ENCODE measurements at places on chromosomes 5 and 9.

- no peak overlapping the region for H3K27ac ChIP-seq
- H3K27me3 ChIP-seq = no peaks in the 10 kb centered on the region
- no peak for DNase-seq
- no peaks in the 10 kb centered on the region for H3K36me3 ChIP-seq
- H3K4me3 ChIP-seq = no peak overlapping the region
These were observed 298.2 kb downstream of the EDIL3 start for GRCh38 chr5:84086511-84086910.

DNA sequence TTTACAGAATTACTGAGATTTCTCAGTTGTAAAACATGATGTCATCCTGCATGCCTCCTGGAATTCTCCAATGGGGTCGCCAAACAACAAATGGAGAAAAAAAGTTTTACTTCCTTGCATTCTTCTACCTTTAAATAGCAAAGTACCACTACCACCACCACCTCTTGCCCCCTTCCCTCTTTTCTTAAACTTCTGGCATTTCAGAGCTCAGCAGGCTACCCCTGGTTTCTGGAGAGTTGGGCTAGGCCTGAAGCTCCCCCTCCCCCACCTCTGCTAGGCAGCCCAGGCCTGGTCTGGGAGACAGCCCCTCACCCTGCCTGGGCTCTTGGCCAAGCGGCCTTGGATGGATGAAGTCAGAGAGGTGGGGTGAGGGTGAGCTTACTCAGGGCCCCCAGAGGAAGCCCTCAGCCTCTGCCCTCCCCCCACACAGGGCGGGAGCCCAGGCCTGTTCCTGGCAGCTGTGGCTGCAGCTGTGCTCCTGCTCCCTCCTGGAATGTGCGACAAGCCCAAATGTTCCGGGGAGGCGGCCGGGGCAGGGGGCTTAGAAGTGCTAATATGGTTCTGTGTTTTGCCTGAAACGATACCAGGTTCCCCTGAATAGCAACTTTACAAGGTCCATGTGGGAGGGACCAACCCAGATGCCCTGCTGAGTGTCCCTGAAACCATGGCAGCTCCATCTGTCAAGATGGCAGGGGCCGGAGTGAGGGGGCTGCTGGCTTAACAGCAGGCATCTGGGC lies 6.0 kb upstream of the CCIN start:
- H3K4me3 ChIP-seq = no peak overlapping the region
- no peak overlapping the region for H3K27ac ChIP-seq
- peaks cover 27% of the 10 kb centered on the region for H3K36me3 ChIP-seq
- peaks cover 19% of the 10 kb centered on the region for H3K4me1 ChIP-seq
- DNase-seq = no peak

GRCh38 chr5:111498346-111498745 lies 14.0 kb downstream of the STARD4 start:
- H3K27ac ChIP-seq = peak overlapping the region; percentile 59
- no peak for DNase-seq
- peaks cover 57% of the 10 kb centered on the region for H3K36me3 ChIP-seq
- peak overlapping the region; percentile 24 for H3K4me3 ChIP-seq
- H3K27me3 ChIP-seq = no peaks in the 10 kb centered on the region

DNA sequence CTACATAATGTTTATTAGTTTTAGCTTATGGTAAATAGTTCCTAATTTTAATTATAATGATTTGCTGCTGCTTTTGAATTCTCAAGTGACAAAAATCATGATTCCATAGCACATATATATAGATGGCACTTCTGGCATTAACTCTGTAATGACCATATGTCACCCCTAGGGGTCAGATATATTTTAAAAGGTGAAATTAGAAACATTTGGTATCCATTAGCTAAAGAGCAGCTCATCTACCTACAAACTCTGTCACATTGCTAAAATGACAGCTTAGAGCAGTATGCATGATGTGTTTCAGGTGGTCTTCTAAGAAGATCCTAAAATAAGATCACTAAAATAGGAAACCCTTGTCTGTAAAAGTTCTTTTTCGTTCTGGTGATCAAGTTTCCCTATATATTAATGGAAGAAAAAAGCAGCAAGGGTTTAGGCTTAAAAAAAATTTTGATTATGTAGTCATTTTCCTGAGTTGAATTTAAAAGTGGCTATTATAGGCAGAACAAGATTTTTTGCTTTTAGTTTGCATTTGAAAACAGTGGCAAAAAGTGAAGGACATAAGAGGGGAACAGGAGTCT lies 157.7 kb upstream of the POU5F2 start:
- H3K4me3 ChIP-seq = no peak overlapping the region
- H3K27ac ChIP-seq = no peak overlapping the region
- H3K4me1 ChIP-seq = no peaks in the 10 kb centered on the region
- no peak for DNase-seq
- H3K36me3 ChIP-seq = no peaks in the 10 kb centered on the region

- no peaks in the 10 kb centered on the region for H3K27me3 ChIP-seq
- H3K36me3 ChIP-seq = no peaks in the 10 kb centered on the region
- H3K27ac ChIP-seq = no peak overlapping the region
- H3K4me3 ChIP-seq = no peak overlapping the region
These were observed 2212.2 kb upstream of the ACO1 start for GRCh38 chr9:30172206-30172605.

GRCh38 chr9:14258156-14258555 lies 55.8 kb downstream of the NFIB start:
- H3K4me1 ChIP-seq = no peaks in the 10 kb centered on the region
- H3K27ac ChIP-seq = no peak overlapping the region
- no peak overlapping the region for H3K4me3 ChIP-seq
- H3K36me3 ChIP-seq = no peaks in the 10 kb centered on the region

- peaks cover 16% of the 10 kb centered on the region for H3K4me1 ChIP-seq
- H3K27me3 ChIP-seq = peaks cover 3% of the 10 kb centered on the region
- H3K27ac ChIP-seq = no peak overlapping the region
- H3K4me3 ChIP-seq = peak overlapping the region; percentile 69
- H3K36me3 ChIP-seq = peaks cover 4% of the 10 kb centered on the region
These were observed 1.5 kb downstream of the SAPCD2 start for GRCh38 chr9:137068539-137069507.

DNA sequence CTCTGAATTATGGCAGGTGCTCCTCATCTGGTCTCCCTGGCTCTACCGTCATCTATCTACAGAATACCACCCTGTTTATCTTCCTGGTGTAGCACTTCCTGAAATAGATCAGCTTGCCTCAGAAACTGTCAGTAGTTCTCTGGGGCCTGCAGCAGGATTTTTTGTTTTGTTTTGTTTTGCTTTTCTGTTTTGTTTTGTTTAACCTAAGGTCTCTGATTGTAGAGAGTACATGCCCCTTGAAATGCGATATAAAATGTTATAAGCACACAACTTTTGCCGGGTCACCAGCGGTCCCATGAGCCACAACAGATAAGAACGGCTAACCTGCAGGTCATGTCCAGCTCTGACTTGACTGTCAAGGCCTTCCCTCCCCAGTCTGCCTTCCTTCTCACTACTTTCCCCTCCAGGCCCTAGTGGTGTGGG lies 26.6 kb upstream of the CREBRF start:
- no peak overlapping the region for H3K27ac ChIP-seq
- no peak overlapping the region for H3K4me3 ChIP-seq
- H3K27me3 ChIP-seq = no peaks in the 10 kb centered on the region
- peaks cover 7% of the 10 kb centered on the region for H3K36me3 ChIP-seq
- DNase-seq = no peak

GRCh38 chr9:113873926-113874325 lies 2.2 kb upstream of the ZNF618 start:
- H3K36me3 ChIP-seq = no peaks in the 10 kb centered on the region
- peaks cover 40% of the 10 kb centered on the region for H3K27me3 ChIP-seq
- no peak overlapping the region for H3K4me3 ChIP-seq
- no peaks in the 10 kb centered on the region for H3K4me1 ChIP-seq
- no peak for DNase-seq
- no peak overlapping the region for H3K27ac ChIP-seq

- no peak overlapping the region for H3K27ac ChIP-seq
- H3K4me3 ChIP-seq = no peak overlapping the region
- no peaks in the 10 kb centered on the region for H3K4me1 ChIP-seq
- DNase-seq = no peak
- no peaks in the 10 kb centered on the region for H3K36me3 ChIP-seq
- H3K27me3 ChIP-seq = peaks cover 18% of the 10 kb centered on the region
These were observed 26.4 kb downstream of the SLC6A7 start for GRCh38 chr5:150215979-150216944.

DNA sequence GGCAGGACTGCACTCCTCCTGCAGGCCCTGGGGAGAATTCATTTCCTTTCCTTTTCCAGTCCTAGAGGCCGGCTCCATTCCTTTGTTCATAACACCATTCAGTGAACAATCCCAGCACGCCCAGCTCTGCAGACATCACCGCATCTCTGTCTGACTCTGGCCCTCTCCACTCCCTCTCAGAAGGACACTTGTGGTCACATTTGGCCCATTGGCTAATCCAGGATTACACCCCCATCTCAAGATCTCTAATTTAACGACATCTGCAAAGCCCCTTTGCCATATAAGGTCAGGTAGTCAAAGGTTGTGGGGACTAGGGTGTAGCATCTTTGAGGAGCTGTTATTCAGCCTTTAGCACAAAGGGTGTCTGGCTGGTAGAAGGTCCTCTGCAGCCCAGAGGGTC lies 185.0 kb upstream of the DAP start:
- no peak overlapping the region for H3K27ac ChIP-seq
- no peaks in the 10 kb centered on the region for H3K36me3 ChIP-seq
- no peaks in the 10 kb centered on the region for H3K27me3 ChIP-seq
- H3K4me3 ChIP-seq = no peak overlapping the region
- DNase-seq = no peak
- no peaks in the 10 kb centered on the region for H3K4me1 ChIP-seq

GRCh38 chr9:107699231-107699630 lies 209.7 kb upstream of the KLF4 start:
- H3K4me3 ChIP-seq = no peak overlapping the region
- no peak overlapping the region for H3K27ac ChIP-seq
- no peak for DNase-seq
- H3K4me1 ChIP-seq = no peaks in the 10 kb centered on the region
- no peaks in the 10 kb centered on the region for H3K36me3 ChIP-seq

GRCh38 chr5:166330036-166330435 lies 1961.4 kb upstream of the WWC1 start:
- H3K4me3 ChIP-seq = no peak overlapping the region
- H3K27me3 ChIP-seq = no peaks in the 10 kb centered on the region
- no peak for DNase-seq
- H3K4me1 ChIP-seq = no peaks in the 10 kb centered on the region
